ENCODE measurements at places on chromosomes 6 and 20.
A peak's percentile ranks its signal among the peaks of the same experiment; 100 is the strongest.

DNA sequence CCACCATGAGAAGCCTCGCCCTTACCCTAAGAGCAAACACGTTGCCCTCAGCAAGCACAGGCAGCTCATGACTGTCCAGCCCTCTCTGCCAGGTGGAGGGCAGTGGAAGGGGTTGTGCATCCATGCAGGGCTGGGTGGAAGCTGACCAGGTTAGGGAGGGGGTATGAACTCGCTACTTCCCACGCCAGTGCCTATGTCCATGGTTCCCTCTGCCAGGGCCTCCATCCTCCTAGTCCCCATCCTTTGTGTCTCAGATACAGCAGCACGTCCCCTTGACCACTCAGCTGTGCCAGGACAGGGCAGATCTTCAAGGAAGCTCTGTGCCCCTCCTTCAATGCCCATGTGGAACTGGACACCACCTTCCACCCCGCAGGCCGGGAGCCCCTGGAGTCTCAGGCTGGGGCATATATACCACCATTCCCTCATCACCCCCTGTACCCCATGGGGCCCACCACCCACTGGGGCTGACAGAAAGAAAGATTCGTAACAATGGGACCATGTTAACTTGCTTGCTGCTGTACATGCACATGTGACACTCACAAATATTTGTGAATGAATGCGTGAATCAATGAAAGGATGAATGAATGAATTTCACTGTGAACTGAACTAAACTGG, 90.7 kb downstream of the ANKRD60 start:
- no peak for DNase-seq

- no peak for DNase-seq
Measured at GRCh38 chr6:128432394-128432793, 88.0 kb downstream of the PTPRK start.

DNA sequence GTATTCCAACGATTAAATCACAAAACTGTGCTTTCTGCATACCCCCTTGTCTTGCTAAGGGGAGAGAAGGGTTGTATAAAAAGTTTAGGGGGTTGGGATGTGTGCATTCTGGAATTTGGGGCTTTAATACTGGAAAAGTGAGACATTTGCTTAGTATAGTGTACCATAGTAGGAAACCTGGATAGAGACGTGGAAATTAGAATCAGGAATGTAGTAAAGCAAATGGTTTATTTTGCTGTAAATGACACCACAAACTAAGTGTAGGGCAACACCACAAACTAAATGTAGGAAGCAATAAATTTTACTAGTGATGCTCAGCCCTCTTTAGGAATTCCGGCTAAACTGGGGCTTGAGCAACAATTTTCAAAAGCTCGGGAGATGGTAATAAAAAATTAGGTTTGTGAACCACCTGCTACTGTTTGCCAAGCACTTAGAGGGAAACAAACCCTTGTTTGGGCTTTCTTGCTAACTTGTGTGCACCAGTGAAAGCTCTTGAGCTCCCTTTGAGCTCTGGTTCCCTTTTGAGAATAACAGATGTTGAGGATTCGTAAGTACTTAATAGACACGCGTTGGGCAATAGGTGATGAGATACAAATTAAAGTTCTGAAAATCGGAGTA, 13.8 kb downstream of the BRD2 start:
- DNase-seq, result no peak

- peak; percentile 31 for DNase-seq
Measured at GRCh38 chr6:153096792-153097191, 34.3 kb downstream of the RGS17 start.

DNA sequence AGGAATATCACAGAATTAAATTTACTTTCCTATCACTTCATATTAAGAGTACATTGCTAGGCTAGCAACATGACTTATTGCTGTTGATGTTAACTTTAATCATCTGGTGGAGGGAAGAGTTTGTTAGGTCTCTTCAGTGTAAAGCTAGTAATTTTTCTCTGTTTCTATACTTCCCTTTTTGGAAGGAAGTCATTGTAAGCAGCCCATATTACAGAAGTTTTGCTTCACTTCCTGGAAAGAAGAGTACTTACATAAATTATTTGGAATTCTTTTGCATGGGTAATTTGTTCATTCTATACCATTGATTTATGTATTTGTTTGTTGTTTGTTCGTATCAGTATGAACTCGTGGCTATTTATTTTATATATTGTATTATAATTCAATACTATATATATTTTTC, 405.2 kb downstream of the RFPL4B start:
- peak; percentile 33 for DNase-seq

- no peak for DNase-seq
Measured at GRCh38 chr20:46139908-46140482, 21.9 kb downstream of the CD40 start.

DNA sequence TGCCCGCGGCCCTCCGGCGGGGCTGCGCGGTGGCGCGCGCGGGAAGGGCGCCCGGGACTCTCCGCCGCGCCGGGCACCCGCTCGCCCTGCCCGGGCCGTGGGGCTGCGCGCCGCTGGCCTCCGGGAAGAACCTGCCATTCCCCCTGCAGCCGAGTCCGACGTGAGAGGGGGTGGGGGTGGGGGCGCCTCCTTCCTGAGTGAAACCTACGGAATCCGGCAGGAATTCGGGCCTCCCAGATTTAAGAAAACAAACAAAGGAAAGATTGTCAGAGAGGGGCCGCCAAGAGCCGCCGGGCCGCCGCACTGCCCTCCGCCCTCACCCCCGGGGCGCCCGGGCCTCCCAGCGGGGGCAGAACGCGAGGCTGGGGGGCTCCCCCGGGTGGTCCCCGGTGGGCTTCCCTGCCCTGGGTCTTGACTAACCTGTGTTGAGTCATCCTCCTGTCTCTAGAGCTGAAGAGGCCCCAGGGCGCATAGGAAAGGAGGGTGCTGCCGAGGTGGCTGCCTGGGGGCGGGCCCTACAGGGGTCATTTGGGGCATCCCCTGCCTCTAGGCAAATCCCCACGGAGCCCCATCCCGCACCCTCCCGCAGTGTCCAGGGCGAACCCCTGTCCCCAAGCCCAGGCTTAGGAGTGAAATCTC, 42.2 kb upstream of the FOXP4 start:
- no peak for DNase-seq

GRCh38 chr6:168711049-168711640, 270.2 kb downstream of the SMOC2 start:
- no peak for DNase-seq

DNA sequence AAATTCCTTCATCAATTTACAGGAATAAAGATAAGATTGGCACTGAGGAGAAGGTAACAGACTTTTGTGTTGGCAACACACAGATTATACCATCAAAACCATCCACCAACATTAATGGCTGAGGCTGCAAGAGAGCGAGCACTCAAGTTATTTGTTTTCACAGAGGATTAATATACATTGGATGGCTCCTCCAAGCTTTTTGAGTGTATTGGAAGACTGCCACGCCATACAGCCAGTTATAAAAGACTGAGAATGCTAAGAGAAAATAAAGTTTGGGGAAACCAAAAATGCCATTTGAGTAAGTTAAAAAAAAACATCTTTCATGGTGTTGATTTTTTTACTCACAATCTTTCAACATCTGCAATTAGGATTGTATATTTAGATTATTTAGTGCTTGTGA, 973.8 kb upstream of the SLC35B3 start:
- no peak for DNase-seq

DNA sequence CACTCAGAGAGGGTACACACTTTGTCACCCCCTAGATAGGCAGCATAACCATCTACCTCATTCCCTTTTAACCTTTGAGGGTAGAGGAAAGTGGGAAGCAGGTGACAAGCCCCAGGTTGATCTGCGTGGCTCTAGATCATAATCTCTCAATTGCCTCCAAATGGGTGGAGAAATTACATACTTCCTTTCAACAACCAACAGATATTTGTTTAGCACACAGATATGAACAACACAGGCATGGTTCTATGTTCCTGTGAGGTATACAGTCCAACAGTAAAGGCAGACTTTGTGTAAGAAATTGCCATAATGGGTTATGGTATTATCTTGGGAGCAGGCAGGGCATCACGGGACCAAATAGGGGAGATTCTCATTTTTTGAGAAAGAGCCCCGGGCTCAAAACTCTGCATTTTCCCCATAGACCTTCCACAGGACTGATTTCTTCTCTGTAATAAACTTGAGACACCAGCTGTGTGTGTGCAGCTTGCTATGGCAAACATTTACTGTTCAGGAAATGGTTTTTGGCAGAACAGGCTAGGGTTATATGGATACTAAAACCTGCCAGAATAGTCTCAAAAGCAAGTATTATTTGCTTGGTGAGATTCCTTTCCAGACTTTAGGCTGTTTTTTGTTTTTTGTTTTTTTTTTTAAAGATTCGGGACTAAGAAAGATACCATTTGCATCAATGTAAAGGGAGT, 126.2 kb downstream of the CD164 start:
- no peak for DNase-seq

DNA sequence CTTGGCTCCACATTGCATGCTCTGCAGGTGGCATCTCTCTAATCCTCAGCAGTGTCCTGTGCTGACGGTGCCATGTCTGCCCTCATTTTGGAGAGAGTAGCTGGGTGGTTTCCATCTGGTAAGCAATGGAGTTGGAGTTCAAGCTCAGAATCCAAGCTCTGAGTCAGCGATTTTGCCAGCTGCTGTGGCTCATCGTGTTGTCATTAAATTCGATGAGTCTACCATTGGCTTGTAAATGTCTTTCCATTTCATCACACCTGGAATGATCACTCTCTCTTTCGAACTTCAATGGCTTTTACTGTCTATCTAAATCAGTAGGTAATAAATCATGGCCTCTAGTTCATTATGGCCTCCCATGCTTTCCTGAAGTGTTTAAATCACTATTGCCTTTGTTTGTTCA, 378.5 kb upstream of the TSHZ2 start:
- DNase-seq, result no peak

DNA sequence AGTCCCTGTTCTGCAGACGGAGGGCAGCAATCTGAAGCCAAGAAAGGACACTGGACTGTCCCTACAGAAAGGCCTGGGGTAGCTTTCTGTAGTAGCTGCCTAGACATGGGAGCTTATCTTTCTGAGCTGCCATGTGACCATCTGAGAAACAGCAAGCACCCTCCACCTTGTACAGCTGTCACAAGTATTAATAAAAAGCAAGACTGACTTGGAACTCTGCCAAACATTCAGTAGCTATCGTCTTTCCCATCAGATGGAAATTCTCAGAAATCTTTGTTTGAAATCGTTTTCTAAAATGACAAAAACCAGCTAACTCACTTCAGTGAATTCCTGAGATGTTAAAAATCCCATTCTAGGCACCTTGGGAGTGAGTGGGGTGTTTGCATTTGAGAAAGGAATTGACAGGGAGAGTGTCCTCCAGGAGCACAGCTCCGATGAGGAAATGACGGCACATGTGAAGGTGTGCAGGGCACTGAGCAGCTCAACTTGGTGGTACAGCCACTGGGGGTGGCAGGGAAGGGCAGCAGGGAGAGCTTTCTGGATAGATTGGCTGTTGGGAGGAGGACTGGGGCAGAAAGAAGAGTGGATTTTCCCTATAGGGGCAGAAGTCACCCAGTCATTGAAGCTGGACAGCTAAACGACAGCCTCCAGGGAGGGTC, 24.5 kb downstream of the ACSS1 start:
- no peak for DNase-seq

GRCh38 chr6:46410334-46410953, 80.8 kb downstream of the RCAN2 start:
- DNase-seq, result peak; percentile 56

- DNase-seq, result no peak
Measured at GRCh38 chr20:59171986-59172385, 8.4 kb downstream of the ZNF831 start.

DNA sequence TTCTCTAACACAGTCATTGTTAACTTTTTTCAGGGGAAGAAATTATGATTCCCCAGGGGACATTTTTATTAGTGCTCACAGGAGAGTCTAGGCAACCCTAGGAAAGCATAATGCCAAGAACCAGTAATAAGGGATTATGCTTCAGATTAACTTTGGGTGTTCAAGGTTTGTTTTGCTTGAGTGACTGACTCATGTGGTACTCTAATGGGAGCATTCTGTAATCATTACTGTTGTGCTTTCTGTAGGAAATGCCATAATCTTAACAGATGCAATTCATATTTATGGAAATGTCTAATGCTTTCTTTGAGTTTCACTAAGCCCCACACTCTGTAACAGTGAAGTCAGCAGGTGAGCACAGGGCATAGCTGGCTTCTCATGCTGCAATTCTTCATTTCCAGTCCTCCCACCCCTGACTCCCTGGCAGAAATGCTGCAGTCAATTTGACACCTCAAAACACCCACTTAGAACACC, 263.4 kb upstream of the MAN1A1 start:
- DNase-seq, result no peak

GRCh38 chr6:71419217-71420094, 130.8 kb downstream of the OGFRL1 start:
- DNase-seq, result no peak

DNA sequence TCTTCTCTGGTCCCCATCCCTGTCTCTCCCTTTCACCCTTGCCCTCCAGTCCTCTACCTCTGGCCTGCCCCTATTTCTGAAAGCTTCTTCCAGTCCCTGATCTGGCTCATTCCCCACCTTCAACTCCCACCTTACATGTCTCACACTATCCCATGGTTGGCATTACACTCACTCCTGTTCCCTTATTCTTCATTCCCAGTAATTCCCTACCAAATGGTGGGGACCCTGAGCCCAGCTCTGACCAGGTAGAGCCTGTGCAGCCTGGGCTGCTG, 6.4 kb downstream of the TP53INP2 start:
- no peak for DNase-seq

- DNase-seq, result no peak
Measured at GRCh38 chr6:50451826-50452400, 261.4 kb upstream of the TFAP2D start.

- DNase-seq, result no peak
Measured at GRCh38 chr6:115064680-115065079, 721.9 kb upstream of the HS3ST5 start.

- DNase-seq, result no peak
Measured at GRCh38 chr20:38579219-38579910, 1.6 kb upstream of the ADIG start.

DNA sequence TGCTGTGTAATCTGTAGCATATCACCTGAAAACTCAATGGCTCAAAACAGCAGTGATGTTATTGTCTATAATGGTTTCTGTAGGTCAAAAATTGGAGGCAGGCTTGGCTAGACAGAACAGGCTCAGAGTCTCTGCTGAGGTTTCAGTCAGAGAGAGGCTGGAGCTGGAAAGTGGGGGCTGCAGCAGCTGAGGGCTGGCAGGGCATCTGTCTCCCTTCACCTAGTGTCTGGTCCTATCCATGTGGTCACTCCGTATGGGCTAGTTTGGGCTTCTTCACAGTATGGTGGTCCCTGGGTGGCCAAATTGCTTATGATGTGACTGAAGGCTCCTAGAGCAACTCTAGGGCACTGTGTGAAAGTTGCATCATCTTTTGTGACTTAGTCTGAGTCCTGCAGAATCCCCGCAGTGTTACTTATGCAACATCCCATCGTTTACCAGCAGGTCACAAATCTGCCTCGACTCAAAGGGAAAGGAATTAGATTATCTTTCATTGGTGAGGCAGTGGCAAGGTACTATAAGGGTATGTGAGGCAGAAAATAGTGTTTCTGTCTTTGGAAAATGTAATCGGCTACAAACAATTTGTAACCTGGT, 497.0 kb downstream of the EPHA7 start:
- no peak for DNase-seq
